Left cardiac atrium (tissue), 4 donors: ENCODE measurements at places on chromosomes 6 and 20.

GRCh38 chr20:496126-496696 lies 33.9 kb upstream of the TBC1D20 start:
- DNase-seq = no peak

DNA sequence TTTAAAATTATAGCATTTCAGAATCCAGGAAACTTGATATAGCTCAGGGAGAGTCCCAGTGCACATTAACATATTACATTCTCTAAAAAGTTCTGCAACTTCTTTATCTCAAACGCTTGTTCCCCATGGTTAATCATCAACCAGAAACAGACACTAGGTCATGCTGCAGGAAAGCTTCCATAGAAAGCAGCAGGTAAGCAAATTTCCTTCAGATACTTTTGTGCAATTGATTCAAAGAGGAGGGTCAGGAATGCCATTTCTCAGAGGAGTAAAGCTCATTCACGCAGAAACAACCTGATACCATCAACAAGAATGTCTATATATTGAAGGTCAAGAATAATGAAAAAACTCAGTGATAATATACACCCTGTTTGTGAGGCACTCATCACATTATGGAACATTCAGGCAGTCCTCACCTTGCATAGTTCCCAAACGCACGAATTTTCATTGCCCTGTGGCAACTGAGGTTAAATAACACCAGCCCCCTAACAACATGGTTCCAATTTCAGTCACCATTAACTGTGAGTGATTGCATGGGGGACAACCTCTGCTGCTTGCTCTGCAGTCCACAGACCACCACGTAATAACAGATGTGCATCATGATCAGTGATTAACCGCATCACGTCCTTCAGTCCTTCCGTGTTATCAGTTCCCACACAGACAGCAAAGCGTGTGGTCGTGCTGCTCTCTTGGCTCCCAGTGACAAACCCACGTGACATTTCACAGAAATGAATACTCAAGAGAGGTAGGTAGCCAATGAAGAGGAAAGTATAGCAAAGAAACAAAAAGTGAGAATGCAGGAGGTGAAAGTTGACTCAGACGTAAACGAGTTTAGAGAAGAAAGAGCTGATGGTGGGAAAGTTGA lies 95.7 kb downstream of the LY86 start:
- no peak for DNase-seq

GRCh38 chr20:13904766-13905165 lies 85.6 kb downstream of the SEL1L2 start:
- no peak for DNase-seq

DNA sequence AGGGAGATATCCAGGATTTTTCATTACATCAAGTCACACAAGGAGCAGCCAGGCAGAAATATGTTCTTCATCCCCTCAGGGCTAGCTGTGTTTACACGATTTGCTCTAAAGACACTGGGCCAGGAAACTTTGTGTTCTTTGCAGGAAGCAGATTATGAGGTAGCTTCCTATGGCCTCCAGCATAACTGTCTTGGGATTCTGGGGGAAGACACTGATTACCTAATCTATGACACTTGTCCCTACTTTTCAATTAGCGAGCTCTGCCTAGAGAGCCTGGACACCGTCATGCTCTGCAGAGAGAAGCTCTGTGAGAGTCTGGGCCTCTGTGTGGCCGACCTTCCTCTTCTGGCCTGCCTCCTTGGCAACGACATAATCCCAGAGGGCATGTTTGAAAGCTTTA lies 11.2 kb downstream of the FAM120B start:
- no peak for DNase-seq

DNA sequence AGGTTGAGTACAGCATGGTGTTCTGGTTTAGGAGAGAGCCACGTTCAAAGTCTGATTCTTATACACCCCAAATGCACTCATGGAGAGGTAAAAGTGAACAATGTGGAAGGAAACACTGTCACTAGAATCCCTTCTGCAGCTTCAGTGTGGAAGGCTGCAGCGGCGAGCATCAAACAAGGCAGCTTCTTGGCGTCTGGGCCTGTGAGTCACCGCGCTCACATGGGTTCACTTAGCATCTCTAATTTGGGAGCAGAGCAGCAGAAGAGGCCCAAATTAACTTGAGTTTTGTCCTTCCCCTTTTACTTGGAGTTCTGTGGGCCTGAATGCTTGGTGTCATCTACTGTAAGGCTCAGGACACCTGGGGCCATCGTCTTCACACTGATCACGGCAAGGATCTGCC lies 10.9 kb upstream of the E2F1 start:
- DNase-seq = no peak

DNA sequence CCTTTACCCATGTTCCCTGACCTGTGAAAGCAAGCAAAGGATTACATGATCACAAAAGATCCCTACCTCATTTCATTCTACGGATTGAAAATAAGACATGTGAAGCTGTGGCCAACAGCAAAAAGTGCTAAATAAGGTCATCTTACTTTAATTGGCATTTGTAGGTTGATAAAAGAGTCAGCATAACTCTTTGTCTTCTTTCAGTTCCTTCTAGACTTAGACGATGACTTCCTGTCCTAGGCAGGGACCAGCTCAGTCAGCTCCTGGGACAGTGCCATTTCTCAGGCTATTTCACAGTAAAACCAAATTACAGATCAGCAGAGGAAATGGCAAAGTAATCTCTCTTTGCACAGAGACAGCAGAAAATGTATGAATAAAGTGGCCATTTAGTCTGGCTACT lies 480.7 kb downstream of the RFPL4B start:
- DNase-seq = peak; percentile 46

DNA sequence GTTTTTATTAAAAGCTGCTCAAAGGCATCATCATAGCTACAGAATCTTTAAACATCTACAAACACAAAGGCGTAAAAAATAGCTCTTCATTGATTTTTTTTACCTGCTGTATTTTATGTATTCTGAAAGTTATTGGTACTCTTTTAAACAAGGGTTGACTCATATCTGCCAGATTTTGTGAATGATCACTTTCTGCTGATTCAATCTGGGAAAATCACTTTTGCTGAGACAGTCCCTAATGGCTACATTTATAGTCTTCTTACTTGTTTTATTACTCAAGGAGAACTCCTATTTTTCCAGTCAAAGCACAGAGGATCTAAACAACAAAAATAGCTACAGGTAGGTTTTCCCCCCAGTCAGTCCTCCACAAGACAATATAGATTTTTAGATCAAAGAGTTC lies 739.0 kb downstream of the CBLN4 start:
- no peak for DNase-seq

DNA sequence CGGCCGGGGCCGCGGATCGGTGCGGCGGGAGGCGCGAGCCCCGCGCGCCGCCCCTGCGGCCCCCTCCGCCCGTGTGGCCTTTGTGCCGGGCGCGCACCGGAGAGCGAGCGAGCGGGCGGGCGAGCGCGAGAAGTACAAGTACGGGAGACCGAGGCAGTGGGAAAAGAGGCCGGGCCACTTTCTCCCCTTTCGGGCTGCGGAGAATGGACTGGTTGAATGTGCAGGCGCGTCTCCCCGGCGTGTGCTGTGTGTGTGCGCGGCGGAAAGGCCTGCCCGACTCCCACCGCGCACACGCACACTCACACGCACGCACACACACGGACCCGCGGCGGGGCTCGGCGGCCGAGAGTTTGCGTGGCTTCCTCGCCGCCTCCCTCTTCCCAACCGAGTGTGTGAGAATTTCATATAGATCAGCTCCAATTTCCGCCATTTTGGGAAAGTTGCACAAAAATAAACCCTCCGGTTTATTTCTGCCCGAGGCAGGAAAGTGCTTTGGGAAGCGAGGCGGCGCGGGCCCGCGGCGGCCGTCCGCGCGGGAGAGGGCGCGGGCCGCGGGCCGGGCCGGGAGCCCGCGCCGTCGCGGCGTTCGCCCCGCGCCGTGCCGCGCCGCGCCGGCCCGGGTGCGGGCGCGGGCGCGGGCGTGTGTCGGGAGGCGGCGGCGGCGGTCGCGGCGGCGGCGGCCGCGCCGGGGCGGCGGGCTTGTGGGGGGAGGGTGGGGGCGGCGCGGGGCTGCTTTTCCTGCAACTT lies 1.1 kb downstream of the L3MBTL3 start:
- DNase-seq = peak; percentile 35

DNA sequence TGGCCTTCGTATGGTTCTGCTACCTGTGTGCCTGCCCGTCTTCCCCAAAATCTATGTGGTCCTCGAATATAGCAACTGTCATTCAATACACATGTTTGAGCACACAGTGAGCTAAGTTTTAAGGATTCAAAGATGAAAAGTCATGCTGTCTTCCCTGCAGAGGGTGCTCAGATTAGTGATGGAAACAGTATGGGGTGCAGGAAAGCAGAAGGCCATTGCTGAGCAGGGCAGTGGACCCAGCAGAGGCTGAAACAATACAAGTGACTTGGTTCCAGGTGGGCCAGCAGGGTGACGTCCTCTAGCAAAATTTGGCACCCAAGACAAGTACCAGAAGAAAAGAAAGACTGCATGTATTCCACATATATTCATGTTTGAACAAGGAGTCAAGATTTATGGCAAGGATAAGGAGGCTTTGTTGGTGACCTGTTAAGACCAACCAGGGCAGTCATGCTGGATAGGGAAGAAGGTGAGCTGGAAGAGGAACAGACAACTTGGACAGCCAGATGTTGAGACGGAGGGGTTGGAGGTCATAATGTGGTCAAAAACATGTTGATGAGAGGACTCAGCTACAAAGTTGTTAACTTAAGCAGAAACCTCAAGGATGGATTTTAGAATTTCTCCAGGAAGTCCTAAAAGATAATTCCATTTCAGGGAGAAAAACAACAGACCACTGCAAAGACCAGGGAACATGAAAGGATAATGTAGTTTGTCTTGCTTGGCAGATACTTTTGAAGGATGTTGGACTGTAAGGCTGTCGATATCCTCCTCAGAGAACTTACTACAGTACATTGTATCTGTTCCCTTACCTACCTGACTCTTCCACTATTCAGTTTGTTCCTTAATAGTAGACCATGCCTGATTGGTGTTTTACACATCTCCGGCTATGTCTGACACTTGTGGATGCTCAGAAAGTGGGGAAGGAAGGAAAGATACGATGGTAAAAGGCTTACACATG lies 2.5 kb downstream of the HLA-DQA1 start:
- no peak for DNase-seq

- no peak for DNase-seq
These were observed 34.5 kb downstream of the MTHFD1L start for GRCh38 chr6:150900049-150900448.

- no peak for DNase-seq
These were observed 183.8 kb upstream of the TCF21 start for GRCh38 chr6:133705066-133705465.

GRCh38 chr6:55941702-55942101 lies 66.3 kb upstream of the BMP5 start:
- no peak for DNase-seq

- no peak for DNase-seq
These were observed 93.6 kb upstream of the UST start for GRCh38 chr6:148653138-148653776.

DNA sequence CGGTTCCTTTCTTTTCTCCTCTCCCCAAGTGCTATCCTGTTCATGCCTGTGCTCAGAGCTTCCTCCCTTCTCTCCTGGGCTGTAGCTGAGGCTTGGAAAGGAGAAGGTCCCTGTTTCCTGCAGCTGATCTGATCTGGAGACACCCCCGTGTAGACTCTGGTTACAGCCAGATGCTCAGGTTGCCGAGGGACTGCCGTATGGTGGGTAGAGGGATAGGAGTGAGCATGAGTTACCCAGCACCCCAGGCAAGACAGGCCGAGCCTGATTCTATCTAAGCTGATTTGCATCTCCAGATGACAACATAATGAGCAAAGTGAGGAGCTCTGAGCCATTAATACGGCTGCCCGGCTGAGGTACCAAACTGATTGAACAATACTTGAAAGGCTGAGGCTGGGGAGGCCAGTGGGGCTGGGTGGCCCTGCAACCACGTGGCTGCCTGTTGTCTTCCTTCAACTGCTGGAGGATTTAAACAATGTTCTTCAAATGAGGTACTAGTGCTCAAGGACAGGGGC lies 91.8 kb downstream of the ASXL1 start:
- DNase-seq = no peak

DNA sequence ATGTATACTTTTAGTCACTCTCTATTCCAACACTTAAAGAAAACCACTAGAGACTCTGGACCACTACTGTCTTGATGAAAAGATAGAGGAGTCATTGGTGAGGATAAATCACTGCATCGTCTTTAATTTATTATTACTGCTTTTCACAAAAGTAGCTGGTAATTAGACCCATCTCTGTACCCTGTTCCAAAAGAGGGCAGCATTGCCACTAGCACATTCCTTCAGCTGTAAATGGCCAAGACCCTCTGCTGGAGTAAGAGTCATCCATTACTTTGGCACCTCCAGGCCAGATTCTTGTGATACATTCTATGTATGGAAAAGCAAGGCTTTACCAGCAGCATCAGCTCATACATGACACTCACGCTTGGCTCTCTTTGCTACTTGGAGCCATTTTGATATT lies 49.5 kb upstream of the PREP start:
- no peak for DNase-seq

DNA sequence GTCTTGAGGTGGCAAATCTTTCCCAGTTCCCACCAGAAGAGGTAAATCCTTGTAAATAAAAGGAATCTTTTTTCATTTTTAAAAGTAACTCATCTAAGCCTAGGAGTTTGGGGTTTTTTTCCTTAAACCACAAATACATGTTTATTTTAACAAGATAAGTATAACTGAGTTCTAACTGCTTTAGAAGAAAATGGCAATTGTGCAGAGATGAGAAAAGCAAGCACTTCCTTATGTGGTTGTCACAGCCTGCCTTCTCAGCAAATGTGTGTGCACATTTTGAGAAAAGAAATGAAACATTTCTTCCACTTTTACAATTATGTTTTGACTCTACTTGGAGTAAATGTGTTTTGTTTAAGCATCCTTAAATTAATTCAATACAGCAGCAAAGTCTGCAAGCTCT lies 17.7 kb downstream of the HCK start:
- no peak for DNase-seq

GRCh38 chr20:1776681-1777475 lies 118.3 kb upstream of the SIRPA start:
- DNase-seq = peak; percentile 91

DNA sequence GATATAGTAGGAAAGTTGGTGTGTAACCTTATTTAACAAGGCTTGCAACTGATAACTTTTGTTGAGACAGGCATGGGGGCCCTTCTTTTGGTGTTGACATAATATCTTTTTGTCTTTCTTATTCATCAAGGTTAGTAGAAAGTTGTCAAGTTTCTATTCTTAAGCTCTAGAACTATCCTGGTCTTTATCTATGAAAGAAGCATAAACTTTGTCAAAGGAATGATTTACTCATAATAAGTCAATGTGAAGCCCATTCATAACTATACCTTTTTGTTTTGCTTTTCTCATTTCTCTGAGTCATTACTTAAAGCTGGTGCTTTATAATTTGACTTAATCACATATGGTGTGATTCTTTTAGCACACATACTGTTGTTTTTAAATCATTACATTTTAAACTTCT lies 312.4 kb downstream of the UTRN start:
- no peak for DNase-seq
